ENCODE measurements at places on chromosomes 11 and 22. TPM values are rescaled to one million over a fixed set of nuclear protein-coding genes. Genes with fewer than 3 reads are reported as not detected.

DNA sequence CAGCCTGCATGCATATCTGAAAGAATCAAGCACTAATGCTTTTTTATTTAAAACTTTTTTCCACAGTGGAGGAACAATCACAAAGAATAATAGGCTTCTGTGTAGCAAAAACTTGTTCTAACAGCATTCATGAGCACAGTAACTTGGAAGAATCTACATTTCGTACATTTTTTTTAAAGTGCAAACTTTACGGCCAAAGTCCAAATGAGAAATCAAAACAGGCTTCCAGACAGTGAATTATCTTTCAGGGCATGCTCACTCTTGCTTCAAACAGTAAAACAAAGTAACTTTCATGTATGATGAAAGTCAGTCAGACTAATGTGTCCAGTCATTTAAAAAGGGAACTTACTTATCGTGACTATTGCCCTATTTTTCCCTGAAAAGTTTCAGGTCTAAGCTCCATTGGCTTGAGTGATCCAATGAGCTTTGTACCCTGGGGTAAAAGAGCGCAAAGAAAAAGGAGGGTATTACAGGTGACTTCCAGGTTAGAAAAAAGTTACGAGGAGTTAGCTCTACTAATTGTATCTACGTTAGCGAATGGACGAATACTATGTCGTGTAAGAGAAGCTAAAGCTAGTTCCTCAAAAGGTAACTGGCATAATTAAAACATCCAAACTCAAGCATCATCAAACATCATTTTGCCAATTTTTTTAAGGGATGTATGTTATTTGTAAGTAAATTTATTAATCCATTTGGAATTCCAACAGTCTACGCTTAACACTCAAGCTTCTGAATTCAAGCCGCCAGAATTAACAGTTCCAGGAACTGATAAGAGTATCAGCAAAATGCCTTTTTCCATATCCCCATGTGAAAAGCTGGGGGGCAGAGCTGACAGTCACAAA is 1.7 kb downstream of the PICALM start:
- H3K27me3 ChIP-seq: no peaks in the 10 kb centered on the region
- no peak for DNase-seq
- peaks cover 50% of the 10 kb centered on the region for H3K4me1 ChIP-seq
- H3K27ac ChIP-seq: peak overlapping the region; percentile 81
- H3K4me3 ChIP-seq: peak overlapping the region; percentile 32
- no peaks in the 10 kb centered on the region for H3K36me3 ChIP-seq

- no peak for DNase-seq
- H3K36me3 ChIP-seq: no peaks in the 10 kb centered on the region
Observed at GRCh38 chr11:115676768-115677167, 172.6 kb upstream of the CADM1 start.

- H3K36me3 ChIP-seq: no peaks in the 10 kb centered on the region
- no peak overlapping the region for H3K27ac ChIP-seq
- DNase-seq: no peak
- H3K4me3 ChIP-seq: no peak overlapping the region
- no peaks in the 10 kb centered on the region for H3K4me1 ChIP-seq
Observed at GRCh38 chr11:110564676-110565356, 135.1 kb downstream of the FDX1 start.

DNA sequence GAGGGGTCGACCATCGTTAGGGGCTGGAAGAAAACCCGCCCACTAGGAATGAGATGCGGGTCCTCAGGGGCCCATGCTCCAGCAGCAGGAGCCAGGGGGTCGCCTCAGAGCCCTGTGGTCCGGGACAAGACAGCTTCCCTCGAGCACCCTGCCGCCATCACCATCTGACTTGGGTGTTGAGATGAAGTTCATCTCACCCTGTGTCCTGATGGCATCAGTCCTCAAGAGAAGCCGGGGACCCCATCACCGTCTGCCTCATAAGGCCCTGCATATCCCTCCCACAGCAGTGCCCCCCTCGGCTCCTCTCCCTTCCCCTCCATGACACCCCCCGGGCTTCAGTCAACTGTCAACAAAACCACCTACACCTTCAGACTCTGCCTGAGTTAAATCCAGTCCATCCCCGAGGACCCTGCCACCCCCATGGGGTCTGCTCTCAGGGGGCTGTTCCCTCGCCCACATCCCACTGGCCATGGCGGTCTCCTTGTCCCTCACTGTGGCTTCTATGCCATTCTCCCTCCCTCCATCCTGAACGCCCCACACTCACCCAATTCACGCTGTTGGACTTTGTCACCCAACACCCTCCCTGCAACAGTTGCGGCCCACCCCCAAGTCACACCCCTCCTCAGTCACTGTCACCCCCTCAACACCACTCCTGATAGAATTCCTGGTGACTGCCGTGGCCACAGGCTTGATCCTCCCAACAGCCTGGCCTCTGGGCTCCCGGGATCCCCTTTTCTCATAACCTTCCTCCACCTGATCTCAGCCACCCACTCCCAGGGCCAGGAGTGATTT is 87.7 kb upstream of the RTL6 start:
- H3K4me3 ChIP-seq: no peak overlapping the region
- H3K36me3 ChIP-seq: no peaks in the 10 kb centered on the region
- no peaks in the 10 kb centered on the region for H3K4me1 ChIP-seq

DNA sequence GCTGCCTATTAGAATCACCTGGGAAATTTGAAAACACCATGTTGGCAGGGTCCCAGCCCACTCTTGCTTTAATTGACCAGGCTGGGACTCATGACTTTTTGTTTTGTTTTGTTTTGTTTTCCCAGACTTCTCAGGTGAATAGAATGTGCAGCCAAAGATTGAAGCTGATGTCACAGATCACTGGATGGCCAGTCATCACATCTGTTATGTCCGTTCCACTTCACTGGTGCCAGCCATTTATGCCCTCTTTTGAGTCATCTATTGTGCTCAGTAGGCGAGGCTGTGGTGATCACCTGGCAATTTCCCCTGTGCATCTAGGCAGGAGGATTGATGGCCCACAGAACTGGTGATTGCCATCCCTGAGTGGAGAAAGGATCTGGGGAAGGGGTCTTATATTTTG is 297.3 kb downstream of the INSC start:
- H3K27ac ChIP-seq: no peak overlapping the region
- H3K4me1 ChIP-seq: no peaks in the 10 kb centered on the region
- no peaks in the 10 kb centered on the region for H3K27me3 ChIP-seq

Gene MS4A4A
- 0.39 TPM for total RNA-seq

Data from CD4-positive, alpha-beta memory T cell (primary cell).